ENCODE measurements at places on chromosomes 4 and X. TPM values are rescaled to one million over a fixed set of nuclear protein-coding genes. Genes with fewer than 3 reads are reported as not detected.

CCDC110 gene
- not detected for total RNA-seq

IL3RA gene
- 8.2 TPM for total RNA-seq

ASMTL gene
- 41.0 TPM for total RNA-seq

UNC5C gene
- total RNA-seq, result not detected

RIBC1 gene
- 1.3 TPM for total RNA-seq
